Activated CD4-positive, alpha-beta T cell treated with anti-CD3 and anti-CD28 coated beads, Interleukin-2, amount 10 ng/mL, durations not matched to agents 24 days and 14 days (primary cell): ENCODE measurements at places on chromosomes 3 and 15. TPM values are rescaled to one million over a fixed set of nuclear protein-coding genes. Genes with fewer than 3 reads are reported as not detected.

B3GALNT1 gene
- 3.3 TPM in 2 replicates for total RNA-seq

CADPS gene
- total RNA-seq = not detected in 2 replicates

MINAR1 gene
- total RNA-seq = 0.64 and 0.65 TPM in 2 replicates

ZNF660 gene
- 0.17 and 0.30 TPM in 2 replicates for total RNA-seq

C3orf49 gene
- not detected in 2 replicates for total RNA-seq

CCR8 gene
- total RNA-seq = 5.7 and 7.5 TPM in 2 replicates

MYZAP gene
- total RNA-seq = not detected in 2 replicates

SPCS1 gene
- 134 and 135 TPM in 2 replicates for total RNA-seq

SH2D7 gene
- total RNA-seq = not detected in 2 replicates

DNA sequence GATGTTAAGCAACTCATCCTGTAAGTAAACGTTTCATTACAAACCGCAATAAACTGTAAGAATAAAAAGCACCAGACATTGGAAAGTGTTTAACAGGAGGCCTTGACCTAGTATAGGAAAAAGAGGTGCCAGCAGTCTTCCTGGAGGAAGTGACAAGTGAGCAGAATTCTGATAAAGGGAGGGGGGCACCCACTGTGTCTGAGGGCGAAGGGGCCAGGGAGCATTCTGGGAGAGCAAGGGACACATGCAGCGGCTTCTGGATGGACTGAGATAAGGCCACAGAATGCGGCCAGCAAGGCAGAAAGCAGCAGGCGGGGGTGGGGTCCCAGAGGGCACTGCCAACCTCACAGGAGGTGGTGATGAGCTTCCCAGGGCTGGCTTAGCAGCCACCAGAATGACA is 80.2 kb downstream of the MTHFS start:
- no peak for DNase-seq
- H3K36me3 ChIP-seq = no peaks in the 10 kb centered on the region
- no peak overlapping the region for H3K4me3 ChIP-seq
- no peaks in the 10 kb centered on the region for H3K27me3 ChIP-seq
- no peaks in the 10 kb centered on the region for H3K4me1 ChIP-seq

- no peak overlapping the region for H3K27ac ChIP-seq
- H3K27me3 ChIP-seq = no peaks in the 10 kb centered on the region
- H3K4me3 ChIP-seq = no peak overlapping the region
Observed at GRCh38 chr3:36991147-36991546, 1.8 kb downstream of the EPM2AIP1 start.

- H3K4me3 ChIP-seq = no peak overlapping the region
- DNase-seq = no peak
- H3K27ac ChIP-seq = no peak overlapping the region
- H3K27me3 ChIP-seq = peaks cover 46% of the 10 kb centered on the region
- peaks cover 6% of the 10 kb centered on the region for H3K4me1 ChIP-seq
- no peaks in the 10 kb centered on the region for H3K36me3 ChIP-seq
Observed at GRCh38 chr3:138113326-138113725, 2.1 kb downstream of the DZIP1L start.

DNA sequence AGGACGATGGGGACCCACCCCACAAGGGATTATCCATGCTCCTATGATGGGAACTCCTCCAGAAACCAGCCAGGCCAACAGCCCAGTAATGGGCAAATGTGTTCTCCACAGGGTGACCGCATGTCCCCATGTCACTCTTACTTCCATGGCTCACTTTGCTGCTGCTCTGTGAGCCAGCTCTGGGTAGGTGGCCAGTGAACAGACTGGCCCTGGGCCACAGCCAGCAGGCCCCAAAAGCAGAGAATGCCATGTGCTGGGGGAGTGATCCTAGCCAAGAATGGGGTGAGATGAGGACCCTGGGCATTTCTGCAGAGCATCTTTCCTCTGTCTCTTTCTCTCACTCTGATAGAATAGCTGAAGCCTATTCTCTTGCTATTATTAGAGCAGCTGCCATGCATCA is 391.4 kb downstream of the LRTM1 start:
- no peaks in the 10 kb centered on the region for H3K36me3 ChIP-seq
- no peak overlapping the region for H3K27ac ChIP-seq
- H3K4me1 ChIP-seq = no peaks in the 10 kb centered on the region

GRCh38 chr3:43061101-43061895 is 44.6 kb downstream of the POMGNT2 start:
- H3K4me3 ChIP-seq = no peak overlapping the region
- DNase-seq = peak; percentile 36
- H3K36me3 ChIP-seq = no peaks in the 10 kb centered on the region
- H3K27ac ChIP-seq = no peak overlapping the region

DNA sequence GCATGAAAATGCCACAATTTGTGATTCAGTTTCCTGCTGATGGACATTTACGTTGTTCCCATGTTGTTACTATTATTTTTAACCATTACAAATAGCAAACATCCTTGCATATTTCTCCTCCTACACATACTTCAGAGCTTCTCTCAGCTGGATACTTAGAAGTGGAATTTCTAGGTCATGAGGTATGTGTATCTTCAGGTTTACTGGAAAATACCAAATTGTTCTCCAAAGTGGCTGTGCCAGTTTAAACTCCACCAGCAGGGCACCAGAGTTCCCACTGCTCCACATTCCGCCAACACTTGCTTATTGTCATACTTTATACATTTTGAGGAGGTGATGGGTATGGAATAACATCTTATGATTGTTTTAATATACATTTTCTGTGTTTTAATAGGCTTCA is 45.7 kb downstream of the PRR23E start:
- no peak overlapping the region for H3K27ac ChIP-seq
- H3K4me3 ChIP-seq = no peak overlapping the region
- no peak for DNase-seq
- H3K4me1 ChIP-seq = no peaks in the 10 kb centered on the region

DNA sequence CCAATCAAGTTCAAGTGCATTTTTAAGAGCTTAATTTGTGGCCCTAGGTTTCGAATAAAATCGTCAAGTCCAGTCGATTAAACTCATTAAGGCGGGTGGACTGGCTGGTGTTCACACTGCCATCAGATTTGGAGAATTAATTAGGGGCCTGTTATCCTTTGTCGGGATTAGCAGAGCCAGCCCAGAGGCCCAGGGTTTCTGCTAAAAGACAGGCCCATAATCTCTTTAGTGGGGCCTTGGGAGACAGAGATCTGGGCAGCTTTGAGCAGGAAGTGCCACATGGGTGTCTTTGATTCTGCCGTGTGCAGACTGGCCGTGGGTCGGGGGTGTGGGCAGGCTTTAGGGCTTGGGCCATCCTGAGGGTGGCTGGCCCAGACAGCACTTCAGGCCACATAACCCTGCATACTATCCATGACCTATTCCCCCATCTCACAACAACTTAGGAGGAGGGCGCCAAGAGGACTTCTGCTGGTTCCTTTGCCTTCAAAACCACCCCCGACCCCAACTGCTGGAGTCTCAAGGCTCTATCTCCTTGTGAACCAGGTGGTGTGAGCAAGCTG is 94.7 kb downstream of the PLXNA1 start:
- no peak for DNase-seq
- H3K4me3 ChIP-seq = no peak overlapping the region
- H3K27me3 ChIP-seq = no peaks in the 10 kb centered on the region
- peaks cover 2% of the 10 kb centered on the region for H3K4me1 ChIP-seq

- peak overlapping the region; percentile 17 for H3K4me3 ChIP-seq
- no peak for DNase-seq
- peaks cover 3% of the 10 kb centered on the region for H3K36me3 ChIP-seq
- H3K27ac ChIP-seq = peak overlapping the region; percentile 2
- peaks cover 14% of the 10 kb centered on the region for H3K27me3 ChIP-seq
Observed at GRCh38 chr15:40846841-40847222, 3.0 kb downstream of the SPINT1 start.

DNA sequence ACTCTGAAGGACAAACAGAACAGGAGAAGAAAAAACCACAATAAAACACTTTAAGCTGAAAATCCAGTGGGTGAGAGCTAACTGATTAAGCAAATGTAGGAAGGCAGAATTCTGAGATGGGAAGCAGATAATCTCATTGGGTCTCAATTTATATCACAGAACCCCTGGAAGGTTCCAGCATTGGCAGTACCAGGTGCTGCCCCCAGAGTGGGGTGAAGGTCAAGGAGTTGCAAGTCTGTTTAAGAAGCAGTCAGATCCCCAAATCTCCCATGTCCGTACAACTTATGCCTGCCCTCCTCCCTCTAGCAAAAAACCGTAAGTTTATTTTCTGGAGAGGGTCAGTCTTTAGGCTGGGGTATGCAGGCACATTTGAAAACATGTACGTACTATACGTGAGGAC is 45.1 kb downstream of the PXK start:
- peaks cover 13% of the 10 kb centered on the region for H3K36me3 ChIP-seq
- H3K27me3 ChIP-seq = no peaks in the 10 kb centered on the region
- peaks cover 5% of the 10 kb centered on the region for H3K4me1 ChIP-seq
- no peak for DNase-seq
- no peak overlapping the region for H3K4me3 ChIP-seq
- H3K27ac ChIP-seq = no peak overlapping the region

- H3K27me3 ChIP-seq = peaks cover 4% of the 10 kb centered on the region
- DNase-seq = peak; percentile 83
- no peak overlapping the region for H3K4me3 ChIP-seq
- peaks cover 5% of the 10 kb centered on the region for H3K4me1 ChIP-seq
Observed at GRCh38 chr15:98518823-98519561, 129.3 kb upstream of the IGF1R start.

GRCh38 chr15:47719730-47720129 is 2.4 kb downstream of the SEMA6D start:
- no peaks in the 10 kb centered on the region for H3K4me1 ChIP-seq
- H3K27ac ChIP-seq = no peak overlapping the region
- no peak for DNase-seq
- H3K36me3 ChIP-seq = no peaks in the 10 kb centered on the region

DNA sequence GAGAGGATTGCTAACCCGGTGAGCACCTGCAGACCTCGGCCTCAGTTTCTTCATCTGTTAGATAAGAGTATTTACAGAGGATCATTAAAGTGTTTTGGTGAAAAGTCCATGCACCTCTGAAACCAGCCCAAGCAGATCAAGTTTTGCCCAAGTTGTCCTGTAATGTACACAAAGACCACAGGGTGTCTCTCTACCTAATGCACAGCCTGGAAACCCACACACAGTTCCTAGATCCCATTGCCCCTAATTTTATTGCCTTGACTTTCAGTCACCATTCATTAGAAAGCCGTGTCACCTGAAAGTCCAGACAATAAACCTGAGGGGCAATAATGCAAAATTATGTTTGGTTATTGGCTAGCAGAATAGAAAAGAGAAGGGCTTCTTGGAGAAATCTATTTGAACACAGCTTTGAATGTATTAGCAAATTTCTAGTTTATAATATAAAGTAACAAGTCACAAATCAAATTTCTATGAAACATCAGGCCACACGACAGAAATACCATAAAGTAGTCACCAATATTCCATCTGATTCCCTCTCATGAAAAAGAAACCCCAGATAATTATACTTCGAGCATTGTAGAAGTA is 161.3 kb upstream of the SLC2A2 start:
- DNase-seq = peak; percentile 73
- peaks cover 52% of the 10 kb centered on the region for H3K4me1 ChIP-seq
- H3K27me3 ChIP-seq = no peaks in the 10 kb centered on the region
- no peak overlapping the region for H3K4me3 ChIP-seq
- no peak overlapping the region for H3K27ac ChIP-seq

- H3K4me3 ChIP-seq = no peak overlapping the region
- H3K4me1 ChIP-seq = no peaks in the 10 kb centered on the region
- H3K36me3 ChIP-seq = no peaks in the 10 kb centered on the region
- peak; percentile 35 for DNase-seq
Observed at GRCh38 chr3:185813691-185814215, 11.1 kb downstream of the IGF2BP2 start.
